ENCODE measurements at places on chromosomes 13 and 19.

GRCh38 chr13:32811297-32811800, 204.9 kb upstream of the KL start:
- DNase-seq: no peak

DNA sequence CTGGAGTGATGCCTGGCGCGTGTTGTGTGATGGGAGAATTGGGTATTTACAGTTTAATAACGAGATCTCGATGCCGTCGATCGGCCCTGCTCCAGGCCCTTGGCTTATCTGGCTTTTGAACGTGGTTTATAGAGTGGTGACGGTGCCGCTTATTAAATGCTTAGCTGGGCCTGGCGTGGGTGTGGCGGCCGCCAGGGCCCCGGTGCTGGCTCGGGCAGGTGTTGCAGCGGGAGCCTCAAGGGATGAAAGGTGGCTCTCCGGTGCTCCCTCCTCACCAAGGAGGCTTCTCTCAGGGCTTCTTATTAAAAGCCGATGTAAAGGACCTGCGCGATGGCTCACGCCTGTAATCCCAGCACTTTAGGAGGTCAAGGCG, 173.8 kb downstream of the KDM4B start:
- DNase-seq: no peak

DNA sequence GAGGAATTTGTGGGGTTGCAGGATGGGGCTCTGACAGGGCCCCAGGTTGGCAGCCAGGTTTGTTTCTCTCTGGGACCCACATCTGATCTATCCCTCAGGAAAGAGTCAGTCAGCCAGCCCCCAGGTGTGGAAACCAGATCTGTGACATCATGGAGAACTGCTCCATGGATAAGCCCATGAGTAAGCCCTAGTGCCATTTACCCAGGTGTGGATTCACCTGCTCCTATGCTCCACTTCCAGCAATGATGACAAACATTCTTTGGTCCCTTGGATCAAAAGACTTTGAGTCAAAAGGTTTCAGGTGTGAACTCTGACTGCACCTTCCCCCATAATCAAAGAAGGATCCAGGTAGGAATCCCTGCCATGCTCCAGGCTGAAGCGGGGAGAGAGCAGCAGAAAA, 26.9 kb upstream of the IGFL4 start:
- no peak for DNase-seq

GRCh38 chr19:10333758-10334587, 644 bp upstream of the RAVER1 start:
- no peak for DNase-seq

GRCh38 chr19:22882797-22883196, 50.7 kb downstream of the ZNF723 start:
- peak; percentile 63 for DNase-seq

DNA sequence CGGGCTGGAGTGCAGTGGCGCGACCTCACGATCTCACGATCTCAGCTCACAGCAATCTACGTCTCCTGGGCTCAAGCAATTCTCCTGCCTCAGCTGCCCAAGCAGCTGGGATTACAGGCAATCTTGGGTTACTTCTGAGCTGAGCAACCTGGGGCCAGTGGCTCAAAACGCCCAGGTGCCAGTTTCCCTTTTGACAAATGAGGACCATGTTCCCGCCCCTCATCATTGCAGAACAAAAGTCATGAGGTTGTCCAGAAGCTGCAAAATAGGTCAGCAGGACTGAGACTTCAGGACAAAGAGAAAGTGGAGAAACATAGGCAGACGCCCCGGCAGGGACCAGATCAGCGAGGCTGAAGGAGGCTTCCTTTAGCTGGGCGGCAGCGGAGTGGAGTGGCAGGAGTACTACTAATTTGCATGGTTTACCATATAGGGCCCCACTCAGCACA, 3.3 kb upstream of the ADGRE5 start:
- peak; percentile 83 for DNase-seq

GRCh38 chr19:54415208-54415900, at the start of gene TTYH1:
TSS of gene TTYH1 (plus strand) at chr19:54415464. CDS start at chr19:54415553, 89 bp downstream.
- peak; percentile 52 for DNase-seq

DNA sequence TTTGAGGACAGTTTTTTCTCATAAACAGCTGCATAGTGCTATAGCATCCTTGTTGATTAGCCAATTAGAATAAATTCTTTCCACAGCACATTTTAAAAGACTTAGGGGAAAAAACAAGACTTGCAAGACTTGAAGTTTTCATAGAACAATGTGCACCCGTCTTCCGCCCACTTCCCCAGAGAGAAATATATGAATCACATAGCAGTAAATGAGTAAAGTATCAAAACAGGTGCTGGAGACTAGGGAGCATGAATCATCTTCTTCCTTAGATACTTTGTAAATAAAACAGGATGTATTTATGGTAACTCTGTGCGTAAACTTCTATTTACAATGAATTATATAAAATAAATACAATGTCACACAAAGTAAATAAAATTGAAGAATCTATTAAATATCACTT, 75.1 kb downstream of the COL4A2 start:
- DNase-seq: no peak

DNA sequence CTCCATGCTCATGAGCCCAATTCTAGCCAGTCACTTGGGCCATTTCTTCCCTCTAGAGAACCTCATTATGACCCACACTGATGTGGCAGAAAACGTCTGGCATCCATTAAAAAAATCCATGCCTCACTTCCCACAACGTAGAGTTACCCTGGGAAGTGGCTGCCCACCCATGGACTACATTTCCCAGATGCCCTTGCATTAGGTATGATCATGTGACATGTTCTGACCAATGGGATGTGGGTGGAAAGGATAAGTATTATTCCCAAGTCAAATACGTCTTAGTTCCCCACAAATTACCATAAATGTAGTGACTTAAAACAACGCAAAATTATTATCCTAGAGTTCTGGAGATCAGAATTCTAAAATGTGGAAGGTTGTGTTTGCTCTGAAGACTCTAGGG, 47.9 kb upstream of the ZNRF4 start:
- no peak for DNase-seq

GRCh38 chr19:5718037-5718578, 1.8 kb downstream of the LONP1 start:
- DNase-seq: no peak

- no peak for DNase-seq
Measured at GRCh38 chr19:57719901-57720519, 7.4 kb downstream of the ZNF671 start.

- no peak for DNase-seq
Measured at GRCh38 chr13:77222000-77222690, 104.7 kb downstream of the MYCBP2 start.

DNA sequence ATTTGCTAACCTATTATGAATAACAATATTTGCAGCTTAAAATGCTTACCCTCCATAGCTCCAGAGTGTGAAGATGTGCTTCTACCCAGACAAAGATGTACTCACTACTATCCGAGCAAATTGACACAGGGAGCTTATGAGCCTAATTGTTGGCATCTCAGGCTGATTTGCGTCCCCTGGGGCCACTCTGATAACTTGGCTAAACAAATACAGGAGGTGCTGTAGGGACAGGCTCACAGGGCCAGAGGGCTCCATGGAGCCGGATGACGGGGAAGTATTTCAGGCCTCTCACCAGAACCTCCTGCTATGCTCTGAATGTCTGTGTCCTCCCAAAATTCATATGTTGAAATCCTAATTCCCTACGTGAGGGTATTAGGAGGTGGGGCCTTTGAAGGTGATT, 26.7 kb upstream of the C19orf12 start:
- DNase-seq: no peak

All from RPMI8226 (cell line).